SK-N-MC (cell line): ENCODE measurements at places on chromosomes 4 and X.

DNA sequence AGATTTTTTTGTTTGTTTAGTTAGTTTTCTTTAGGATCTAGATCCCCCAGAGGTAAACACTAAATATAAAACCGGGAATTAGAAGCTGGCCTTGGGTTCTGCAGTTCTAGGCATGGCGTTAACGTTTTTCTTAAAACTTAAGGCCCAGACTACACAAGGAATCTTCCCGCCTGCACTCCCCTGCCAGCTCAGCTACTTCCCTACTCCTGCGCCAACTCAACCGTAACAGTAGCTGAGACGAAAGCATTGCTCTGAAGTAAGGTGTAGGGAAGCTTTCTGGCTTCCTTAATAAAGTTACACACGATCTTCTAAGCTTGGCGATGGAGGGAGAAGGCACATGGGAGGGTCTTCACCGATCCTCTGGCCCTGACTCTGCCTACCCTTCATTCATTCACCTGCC is 37.1 kb downstream of the CPE start:
- DNase-seq: no peak

- DNase-seq: peak; percentile 20
These were observed 17.2 kb upstream of the RTL9 start for GRCh38 chrX:110341189-110342035.

GRCh38 chr4:3419836-3420605 is 21.7 kb upstream of the HGFAC start:
- no peak for DNase-seq

DNA sequence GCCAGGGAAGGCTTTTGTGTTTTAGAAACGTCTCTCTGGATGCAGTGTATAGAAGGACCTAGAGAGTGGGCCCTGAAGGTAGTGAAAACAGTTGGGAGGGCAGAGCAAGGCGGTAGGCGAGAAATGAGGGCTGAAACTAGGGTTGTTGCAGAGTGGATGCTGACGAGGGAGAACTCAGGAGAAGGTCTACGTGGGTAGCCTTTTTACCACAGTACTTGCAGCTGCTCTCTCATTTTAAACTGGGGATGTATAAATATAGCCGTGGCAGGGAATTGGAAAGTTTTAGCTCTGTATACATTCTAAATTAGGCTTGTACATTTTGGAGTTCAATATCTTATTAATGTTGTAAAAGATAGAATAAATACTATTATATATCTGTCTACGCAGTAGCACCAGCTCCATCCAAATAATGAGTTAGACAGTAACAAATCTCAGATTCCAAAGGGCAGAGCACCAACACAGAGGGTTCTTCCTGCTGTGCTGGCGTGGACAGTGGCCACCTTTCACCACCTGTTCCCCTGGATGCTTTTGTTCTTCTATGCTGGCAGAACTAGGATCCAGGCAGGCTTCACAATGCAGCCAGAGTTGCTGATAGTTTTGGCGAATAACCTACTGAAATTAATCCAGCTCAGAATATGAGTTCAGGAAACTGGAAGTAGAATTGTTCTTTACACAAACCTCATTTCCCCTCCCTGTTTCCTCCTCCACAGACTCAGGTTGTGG is 31.7 kb downstream of the CCNG2 start:
- DNase-seq: no peak

GRCh38 chr4:73714647-73715046 is 25.7 kb upstream of the CXCL8 start:
- DNase-seq: no peak

- no peak for DNase-seq
These were observed 57.6 kb downstream of the GSX2 start for GRCh38 chr4:54157606-54158005.

DNA sequence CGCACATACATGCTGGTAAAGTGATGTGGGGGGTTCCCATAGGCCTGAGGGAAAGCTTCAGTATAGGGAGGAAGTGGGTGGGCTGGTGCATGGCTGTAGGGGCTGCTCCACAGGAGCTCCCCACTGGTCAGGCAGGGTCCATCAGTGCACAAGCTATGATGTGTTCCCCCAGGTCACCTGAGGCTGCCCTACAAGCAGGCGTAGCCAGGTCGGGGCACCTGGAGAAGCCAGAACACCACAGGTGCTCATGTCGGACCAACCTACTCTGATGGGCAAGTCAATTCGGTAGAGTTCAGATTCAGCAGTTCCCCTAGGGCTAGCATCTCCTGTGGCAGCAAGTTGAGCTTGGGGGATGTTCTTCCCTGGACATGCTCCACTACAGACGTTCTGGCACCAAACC is 103.3 kb upstream of the EPHA5 start:
- no peak for DNase-seq

- DNase-seq: no peak
These were observed 7.2 kb downstream of the TBC1D14 start for GRCh38 chr4:6916587-6917460.

DNA sequence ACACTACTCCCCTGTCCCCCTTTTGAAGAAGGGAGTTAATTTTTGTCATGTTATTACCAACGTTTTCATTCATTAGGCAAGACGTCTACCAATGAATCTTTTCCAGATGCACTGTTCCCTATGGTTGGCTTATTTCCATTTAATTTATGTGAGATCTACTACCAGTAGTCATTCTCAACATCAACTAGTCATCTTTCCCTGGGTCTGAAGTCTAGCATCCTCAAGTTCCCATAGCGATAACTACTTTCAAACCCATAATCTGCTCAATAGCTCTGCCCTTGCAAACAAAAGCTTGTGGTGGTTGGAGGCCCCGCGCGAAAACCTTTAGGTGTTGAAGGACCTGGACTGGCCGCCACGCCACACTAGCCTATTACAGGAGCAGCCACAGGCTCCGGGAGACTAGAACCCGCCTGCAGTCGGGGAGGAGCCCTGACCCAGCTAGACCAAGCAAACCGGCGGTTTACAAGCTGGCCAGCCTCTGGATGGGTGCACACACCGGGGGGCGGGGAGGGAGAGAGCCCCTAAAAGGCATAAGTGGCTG is 746 bp downstream of the PPAT start:
- DNase-seq: no peak

GRCh38 chr4:173236301-173236700 is 67.7 kb downstream of the GALNT7 start:
- no peak for DNase-seq

DNA sequence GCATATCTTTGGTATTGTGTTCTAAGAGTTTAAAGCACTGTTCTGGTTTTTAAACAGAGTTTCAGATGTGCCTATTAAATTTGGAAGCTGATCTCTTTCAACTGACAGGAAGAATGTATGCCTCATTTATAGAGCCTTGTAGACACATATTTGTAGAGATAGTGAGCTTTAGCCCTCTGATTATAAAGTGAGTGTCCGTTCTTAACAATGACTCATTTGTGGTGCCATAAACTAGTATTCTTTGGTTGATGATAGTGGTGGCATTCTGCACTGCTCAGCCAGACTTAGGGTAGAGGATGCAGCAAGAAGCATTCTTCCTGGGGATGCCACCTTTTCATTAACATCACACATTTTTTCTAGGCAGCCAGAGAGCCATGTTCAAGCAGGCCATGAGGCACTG is 121.7 kb downstream of the TLL1 start:
- DNase-seq: no peak

DNA sequence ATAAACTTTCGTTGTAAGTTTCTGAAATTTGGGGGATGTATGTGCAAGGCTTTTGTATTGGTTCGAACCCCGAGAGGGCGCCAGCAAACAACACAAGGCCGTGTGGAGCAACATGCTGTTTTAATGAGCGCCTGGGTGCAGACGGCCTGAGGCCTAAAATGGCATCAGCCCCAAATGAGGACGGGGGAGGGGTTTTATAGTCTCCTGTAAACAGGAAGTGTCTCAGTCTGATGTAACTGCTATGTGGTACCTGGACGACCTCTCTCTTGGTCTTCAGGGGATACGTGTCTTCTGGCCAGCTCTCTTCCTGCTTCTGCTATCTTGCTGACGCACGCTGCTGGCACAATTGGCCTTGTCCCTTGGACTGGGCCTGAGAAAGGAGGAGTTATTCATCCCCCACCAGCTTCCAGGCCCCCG is 1348.0 kb downstream of the ADGRL3 start:
- no peak for DNase-seq

- no peak for DNase-seq
These were observed 5.5 kb upstream of the USP53 start for GRCh38 chr4:119207051-119207450.

DNA sequence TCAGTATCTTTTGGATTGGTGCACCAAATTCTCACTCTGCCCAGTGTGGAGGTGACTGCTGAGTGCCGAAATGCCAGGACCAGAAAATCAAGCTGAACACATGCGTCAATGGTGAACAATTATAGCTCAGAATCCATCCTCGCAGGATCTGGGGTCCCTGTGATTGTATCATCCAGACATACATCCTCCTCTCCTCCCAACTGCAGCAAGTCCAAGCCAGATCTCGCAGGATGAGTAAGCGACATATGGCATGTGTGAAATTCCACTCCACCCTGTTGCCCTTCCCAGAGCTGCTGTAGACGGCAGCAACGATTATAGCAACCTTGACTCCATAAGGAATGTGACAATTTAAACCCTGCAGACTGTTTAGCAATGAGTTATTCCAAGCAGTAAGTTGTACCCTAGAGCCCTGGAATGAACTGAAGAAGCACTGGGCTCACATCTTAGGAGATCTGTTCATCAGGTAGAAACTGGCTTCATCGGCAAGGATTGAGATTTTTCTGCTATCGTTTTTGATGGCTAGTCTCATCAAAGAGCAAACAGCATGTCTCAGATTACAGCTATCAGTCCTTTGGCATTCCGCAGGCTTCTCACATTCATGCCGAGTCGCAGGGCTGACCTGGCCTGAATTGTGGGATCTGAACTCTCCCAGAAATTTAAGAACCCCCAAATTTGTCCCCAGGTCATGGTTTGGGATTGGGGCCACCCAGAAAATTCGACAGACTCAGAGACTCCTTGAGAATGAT is 35.5 kb upstream of the SORBS2 start:
- DNase-seq: no peak

GRCh38 chrX:154008521-154008920 is 11.2 kb downstream of the IRAK1 start:
- no peak for DNase-seq

GRCh38 chrX:40012039-40012867 is 85.5 kb downstream of the BCOR start:
- no peak for DNase-seq

GRCh38 chr4:101961144-101961543 is 170.6 kb downstream of the BANK1 start:
- no peak for DNase-seq

GRCh38 chrX:124651031-124651430 is 304.7 kb downstream of the SH2D1A start:
- no peak for DNase-seq

DNA sequence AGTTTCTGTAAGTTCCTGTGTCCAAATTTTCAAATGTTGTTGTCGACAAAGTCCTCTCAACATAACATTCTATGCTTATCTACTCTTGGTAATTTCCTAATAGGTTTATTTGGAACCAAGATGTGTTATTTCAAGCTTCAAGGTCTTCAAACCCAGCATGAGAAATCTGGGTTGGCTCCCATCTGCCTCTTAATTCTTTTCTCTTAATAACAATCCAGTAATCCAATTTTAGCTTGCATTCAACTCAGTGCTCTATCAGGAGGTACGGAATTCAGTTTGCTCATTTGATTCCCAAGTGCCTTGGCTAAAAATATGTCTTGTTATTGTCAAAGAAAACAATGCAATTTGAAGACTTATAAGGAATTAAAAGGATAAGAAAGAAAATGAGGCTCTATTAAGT is 235.5 kb upstream of the MID1 start:
- no peak for DNase-seq

- no peak for DNase-seq
These were observed 65.0 kb upstream of the IL15 start for GRCh38 chr4:141571362-141571761.

DNA sequence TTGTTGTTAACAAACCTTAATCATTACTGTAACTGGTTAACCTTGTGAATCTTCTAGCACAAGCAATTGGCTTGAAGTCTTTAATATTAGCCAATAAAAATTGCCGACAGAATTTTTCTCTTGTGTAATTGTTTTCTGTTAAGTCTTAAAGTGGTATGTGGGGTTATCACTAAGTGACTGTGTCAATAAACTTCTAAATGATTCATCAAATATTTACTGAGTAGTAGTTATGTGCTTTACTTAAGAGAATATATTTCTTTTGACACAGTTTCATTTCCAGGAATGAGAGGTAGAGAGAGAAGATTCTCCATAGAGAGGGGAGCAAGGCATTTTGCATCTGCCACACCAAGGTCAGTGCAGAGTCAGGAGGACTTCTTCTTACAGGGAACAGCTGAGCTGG is 2361.6 kb upstream of the AGA start:
- DNase-seq: no peak

DNA sequence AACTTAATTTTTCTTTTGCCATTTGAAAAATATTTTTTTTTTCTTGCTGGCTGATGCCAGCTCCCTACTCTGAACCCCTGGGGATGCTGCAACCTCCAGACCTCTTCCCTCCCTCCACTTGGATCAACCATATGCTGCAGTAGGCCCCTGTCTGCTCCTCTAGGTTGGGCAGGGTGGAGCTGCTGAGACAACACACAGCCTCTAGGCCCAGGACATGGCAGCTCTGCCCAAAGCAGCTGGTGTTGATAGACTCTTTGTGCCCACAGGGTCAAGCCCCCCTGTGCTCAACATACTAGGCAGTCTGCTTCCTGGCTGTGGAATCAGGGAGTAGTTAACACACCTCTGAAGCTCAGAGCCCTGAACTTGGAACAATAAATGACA is 19.9 kb upstream of the CLNK start:
- DNase-seq: no peak

DNA sequence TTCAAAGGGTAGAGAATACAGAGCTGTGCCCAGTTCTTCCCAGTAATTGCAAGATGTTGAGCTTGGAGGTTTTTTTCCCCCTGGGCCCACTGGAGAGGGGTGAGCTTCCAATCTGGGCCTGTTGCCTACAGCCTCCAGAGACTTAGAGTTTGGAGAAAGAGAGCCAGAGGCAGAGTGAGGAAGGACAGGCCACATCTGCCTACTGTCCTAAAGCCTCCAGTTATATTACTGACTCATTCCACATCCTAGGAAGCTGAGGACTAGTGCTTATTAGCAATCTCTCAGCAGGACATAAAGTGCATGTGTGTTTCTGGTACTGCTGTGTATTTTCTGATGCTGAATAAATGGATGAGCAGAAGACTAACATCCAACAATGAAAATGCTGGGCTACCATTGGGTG is 181.0 kb upstream of the MAMLD1 start:
- DNase-seq: no peak

DNA sequence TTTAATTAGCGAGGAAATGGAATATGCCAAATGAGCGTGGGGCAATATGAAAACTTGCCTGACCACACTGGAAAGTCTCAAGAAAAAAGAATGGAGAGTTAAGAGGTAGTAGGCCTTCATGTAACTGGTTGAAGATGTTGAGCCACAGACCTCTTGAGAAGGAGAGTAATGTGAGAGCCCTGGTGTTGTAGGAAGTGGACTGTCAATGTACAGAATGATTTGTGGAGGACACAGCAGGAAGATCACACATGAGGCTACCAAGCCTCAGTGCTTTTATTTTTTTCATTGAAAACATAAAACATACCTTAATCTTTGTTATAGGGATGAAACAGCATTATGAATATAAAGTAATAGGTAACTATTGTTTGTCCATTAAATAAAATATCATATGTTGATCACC is 331.6 kb downstream of the UNC5C start:
- DNase-seq: no peak
